ENCODE measurements at places on chromosomes 11 and 22.

- no peak for DNase-seq
Observed at GRCh38 chr11:125423247-125423849, 72.7 kb downstream of the FEZ1 start.

- no peak for DNase-seq
Observed at GRCh38 chr22:33057363-33057995, 702 bp downstream of the SYN3 start.

DNA sequence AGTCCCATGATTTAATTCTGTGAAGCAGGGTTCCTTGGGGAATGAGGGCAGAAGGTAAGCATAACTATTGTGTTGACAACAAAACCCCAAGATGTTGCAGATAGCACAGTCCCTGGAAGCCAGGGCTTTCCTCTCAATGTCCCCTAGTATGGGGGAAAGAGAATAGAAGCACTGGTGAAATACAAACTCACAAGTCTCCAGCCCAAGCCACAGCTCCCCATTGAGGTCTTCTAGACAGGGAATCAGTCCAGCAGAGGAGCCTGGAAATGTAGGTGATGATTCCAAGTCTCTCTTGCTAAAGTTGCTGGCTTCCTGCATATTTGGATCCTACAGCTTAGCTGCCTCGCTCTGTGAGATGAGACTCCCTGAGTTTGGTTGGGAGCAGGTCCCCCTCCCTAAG lies 31.7 kb upstream of the DRD2 start:
- DNase-seq, result no peak

GRCh38 chr22:50201191-50202129 lies 649 bp downstream of the SELENOO start:
- DNase-seq, result no peak

- DNase-seq, result no peak
Observed at GRCh38 chr11:78748918-78749690, 174.4 kb upstream of the NARS2 start.

GRCh38 chr22:31243339-31244045 lies 31.4 kb downstream of the LIMK2 start:
- DNase-seq, result no peak

DNA sequence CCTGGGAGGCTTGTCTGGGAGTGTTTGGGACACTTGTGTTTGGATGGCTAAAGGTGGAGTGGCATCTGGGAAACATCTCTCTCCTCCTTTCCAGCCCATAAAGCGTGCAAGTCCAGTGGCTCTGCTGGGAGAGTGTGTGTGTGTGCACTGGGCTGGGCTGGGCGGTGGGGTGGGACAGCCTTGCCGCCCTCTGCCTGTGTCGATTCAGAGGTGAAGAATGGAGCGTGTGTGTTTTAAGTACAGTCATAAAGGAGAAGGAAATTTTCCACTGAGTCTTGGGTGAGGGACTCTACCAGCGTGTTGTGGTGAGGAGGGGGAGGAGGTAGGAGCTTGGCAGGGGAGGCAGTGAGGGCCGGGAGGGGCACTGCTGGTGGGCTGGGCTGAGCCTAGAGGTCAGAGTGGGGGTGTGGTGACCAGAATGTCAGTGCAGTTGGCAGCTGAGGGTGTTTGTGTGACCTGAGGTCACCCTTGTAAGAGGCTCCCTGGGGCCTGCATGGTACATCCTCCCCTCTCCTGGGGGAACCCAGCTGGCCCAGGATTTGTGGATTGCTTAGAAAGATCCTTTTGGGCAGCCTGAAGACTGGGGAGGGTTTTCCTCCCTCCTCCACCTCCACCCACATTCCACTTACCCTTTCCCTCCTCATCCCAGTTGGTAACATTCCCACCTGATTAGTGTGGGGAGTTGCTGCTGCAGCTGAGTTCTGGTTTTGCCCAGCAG lies 1.7 kb downstream of the TIMP3 start:
- no peak for DNase-seq

- DNase-seq, result no peak
Observed at GRCh38 chr11:19713196-19714021, 772 bp downstream of the NAV2 start.

DNA sequence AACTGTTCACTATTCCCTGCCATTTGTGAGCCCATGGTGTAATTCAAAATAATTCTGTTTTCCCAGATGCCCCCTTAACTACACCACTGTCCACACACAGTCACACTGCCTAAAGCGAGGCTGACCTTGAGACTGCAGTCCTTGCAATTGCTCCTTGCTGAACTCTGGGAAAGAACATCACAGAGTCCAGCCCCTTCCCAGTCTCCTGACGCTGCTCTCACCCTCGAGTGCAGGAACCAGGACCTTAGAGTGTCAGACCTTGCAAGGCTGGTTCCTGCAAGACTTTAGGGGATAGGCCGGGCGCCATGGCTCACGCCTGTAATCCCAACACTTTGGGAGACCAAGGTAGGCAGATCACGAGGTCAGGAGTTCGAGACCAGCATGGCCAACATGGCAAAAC lies 33.6 kb downstream of the AHNAK start:
- no peak for DNase-seq

- DNase-seq, result no peak
Observed at GRCh38 chr11:68904248-68904847, 657 bp downstream of the IGHMBP2 start.

GRCh38 chr11:19921976-19922688 lies 209.5 kb downstream of the NAV2 start:
- DNase-seq, result no peak

DNA sequence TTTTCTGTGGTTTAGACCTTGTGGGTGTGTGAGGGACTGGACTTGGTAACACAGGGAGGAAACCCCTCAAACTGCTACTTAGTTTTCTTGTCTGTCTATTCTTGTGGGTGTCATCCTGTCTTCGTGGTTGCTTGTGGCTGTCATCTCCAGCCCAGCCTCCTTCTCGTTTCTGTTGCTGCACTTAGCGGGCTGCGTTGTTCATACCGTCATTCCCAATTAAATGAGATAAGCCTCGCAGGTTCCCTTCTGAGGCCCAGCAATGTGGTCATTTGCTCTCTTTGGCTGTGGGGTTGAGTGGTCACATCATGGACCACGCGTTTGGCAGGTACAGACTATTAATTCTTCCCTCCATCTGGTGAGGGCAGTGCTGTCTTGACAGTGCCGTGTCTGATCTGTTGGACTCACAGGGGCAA lies 18.8 kb downstream of the PANX1 start:
- DNase-seq, result no peak

GRCh38 chr22:49035818-49036457 lies 791.7 kb downstream of the BRD1 start:
- DNase-seq, result no peak

- DNase-seq, result no peak
Observed at GRCh38 chr22:35135165-35135564, 69.2 kb downstream of the ISX start.

DNA sequence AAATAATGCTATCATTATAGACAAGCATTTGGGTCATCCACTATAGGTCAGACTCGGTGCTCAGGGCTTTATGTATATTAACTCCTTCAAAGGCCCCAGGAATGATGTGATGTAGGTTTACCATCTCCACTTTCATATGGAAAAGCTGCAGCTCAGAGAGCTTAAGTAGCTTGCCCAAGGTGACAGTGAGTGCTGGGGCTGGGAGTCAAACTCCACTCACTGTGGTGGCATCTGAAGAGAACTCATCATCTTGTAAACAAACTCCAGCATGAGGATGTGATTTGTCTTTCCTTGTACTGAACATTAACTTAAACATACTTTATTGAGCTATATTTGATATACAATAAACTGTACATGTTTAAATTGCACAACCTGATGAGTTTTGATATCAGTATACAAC lies 25.4 kb downstream of the TENM4 start:
- no peak for DNase-seq

- no peak for DNase-seq
Observed at GRCh38 chr11:75776546-75776945, 8.0 kb downstream of the DGAT2 start.

DNA sequence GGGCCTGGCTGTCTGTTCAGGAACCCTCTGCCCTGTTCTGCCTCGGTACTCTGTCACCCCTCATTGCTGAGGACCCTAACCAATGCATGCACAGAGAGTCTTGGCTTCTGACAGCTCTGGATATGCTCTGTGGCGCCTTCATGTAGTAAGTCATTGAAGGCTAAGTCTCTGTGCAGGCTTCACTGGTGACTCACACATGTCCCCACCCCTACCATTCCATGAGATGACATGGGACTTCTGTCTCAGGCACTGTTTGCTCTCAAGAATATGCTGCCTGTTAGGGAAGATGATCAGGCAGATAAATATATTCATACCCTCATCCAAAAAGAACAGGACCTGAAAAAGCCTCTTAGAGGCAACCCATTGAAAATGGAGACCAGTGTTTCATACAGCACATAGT lies 43.6 kb upstream of the HORMAD2 start:
- DNase-seq, result no peak

DNA sequence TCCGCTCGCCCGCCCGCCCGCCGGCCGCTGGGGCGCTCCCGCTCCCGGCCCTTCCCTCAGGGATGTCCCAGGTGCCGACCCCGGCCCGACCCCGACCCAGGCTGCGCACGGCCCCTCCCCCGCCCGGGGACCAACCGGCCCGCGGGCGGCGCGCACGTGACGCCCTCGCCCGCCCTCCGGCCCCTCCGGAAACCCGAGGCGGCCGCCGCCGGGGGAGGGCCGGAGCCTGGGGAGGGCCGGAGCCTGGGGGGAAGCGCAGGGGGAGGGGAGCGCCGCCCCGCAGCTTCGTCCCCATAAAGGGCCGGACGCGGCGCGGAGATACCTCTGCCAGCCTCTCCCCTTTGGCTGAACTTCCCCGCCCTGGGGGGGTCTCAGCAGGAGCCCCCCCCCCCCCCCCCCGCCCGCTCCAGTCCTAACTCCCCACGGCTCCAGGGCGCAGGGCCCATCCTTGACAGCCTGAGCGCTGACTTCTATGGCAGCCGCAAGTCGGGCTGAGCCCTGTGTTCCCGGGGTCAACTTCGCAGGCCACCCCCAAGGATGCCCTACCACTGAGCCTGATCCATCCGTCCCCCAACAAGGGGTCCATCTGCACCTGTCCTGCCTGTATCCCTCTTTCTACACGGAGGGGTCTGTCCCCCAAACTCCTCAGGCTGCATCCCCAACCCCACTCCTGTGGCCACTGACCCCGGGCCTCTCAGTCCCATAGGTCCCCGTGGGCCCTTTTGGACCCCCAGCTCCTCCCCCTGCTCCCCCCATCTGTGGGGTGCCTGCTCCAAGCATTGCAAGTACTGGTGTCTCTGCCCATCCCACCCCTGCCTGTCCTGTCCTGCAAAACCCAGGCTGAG lies at the start of gene MAPK12:
Gene MAPK12 (minus strand): TSS at position 69 of the 845 bp plus-strand sequence. CDS start 174 bp downstream, outside the sequence.
- DNase-seq, result no peak

GRCh38 chr11:133243832-133244231 lies 288.5 kb downstream of the OPCML start:
- no peak for DNase-seq

DNA sequence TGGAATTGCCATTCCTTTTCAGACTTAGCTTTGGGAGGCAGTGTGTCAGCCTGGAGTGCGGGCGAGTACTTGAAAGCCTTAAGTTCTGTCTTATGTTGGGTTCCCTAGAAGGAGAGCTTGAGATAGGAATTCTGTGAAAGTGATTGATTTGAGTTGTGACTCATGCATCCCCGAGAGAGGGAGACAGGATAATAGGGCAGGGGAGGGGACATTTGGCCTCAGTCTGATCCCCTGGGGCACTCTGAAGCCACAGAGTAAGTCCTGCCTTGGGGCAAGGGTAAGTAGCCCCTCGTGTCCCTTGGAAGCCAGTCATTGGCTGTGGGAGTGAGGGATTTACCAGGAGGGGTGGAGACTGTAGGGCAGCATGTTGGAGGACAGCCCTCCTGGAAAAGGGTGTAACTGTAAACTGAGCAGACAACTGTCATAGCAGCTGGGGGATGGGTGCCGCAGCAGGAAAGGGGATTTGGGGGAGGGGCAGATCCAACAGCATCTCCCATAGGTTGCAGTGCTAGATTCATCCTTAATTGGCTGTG lies 44.0 kb downstream of the KIAA1671 start:
- no peak for DNase-seq

DNA sequence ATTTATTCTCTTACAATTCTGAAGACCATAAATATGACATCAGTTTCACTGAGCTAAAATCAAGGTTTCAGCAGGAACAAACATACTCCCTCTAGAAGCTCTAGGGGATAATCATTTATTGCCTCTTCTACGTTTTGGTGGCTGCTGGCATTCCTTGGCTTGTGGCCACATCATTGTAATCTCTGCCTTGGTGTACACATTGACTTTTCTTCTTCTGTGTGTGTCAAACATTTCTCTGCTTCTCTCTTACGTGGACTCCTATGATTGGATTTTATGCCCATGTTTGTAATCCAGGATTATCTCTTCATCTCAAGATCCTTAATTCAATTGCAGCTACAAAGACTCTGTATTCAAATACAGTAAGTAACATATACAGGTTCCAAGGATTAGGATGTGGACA lies 30.4 kb upstream of the MMP20 start:
- DNase-seq, result no peak

DNA sequence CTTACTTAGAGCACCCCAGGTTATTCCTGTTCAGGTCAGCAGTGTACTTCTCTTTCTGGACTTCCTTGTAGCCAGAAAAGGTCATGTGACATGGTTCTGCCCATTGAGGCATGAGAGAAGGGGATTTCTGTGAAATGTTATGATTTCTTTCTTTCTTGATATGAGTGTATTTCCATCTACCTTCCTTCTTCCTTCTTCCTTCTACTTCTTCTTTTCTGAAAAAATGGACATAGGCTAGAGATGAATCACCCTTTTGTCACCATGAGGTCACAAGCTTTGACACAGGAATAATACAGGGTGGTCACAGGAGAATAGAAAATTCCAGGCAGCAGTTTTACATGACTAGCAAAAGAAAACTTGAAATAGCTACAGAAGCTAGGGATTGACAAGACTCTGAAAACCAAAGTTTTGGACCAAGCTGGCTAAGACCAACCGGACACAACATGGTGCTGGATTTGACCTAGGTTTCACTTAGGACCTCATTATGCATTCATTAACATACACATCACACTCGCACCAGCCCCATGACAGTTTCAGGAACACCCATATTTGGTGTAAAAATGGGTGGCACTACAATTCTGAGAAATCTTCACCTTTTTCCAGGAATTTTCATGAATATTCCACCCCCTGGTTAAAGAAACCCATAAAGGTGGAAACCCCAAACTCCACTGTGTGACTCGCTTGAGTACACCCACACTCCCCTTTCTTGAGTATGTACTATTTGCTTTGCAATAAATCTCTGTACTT lies 21.2 kb upstream of the MAP6 start:
- DNase-seq, result no peak

DNA sequence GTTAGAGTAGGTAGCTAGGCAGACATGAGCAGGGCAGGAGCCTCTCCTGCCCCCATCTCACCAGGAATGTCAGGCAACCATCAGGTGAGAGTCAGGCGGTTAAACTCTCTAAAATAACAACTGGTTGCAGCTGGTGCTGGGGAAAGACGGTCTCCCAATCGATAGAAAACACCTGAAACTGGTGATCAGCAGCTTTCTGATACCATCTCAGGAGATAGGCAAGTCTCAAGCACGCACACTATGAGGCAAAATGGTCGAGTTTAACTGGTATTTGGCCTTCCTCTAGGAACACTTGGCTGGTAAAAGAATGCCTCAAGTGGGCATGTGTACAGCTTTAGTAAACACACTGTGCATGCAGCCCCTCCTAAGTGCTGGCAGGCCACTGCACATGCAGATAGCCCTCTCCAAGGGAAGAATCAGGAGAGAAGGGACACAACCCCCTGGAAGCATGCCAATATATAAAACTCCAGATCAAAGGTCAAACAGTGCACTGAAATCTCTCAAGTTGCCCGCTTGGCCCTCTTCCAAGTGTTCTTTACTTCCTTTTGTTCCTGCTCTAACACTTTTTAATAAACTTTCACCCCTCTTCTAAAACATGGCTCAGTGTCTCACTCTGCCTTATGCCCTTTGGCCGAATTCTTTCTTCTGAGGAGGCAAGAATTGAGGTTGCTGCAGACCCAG lies 88.7 kb downstream of the USP35 start:
- DNase-seq, result no peak

GRCh38 chr22:35381424-35382009 lies 621 bp downstream of the HMOX1 start:
- no peak for DNase-seq
